Muscle of arm (tissue), 14 donors: ENCODE measurements at places on chromosomes 5 and 9.
A peak's percentile ranks its signal among the peaks of the same experiment; 100 is the strongest.

- no peak for DNase-seq
Measured at GRCh38 chr9:136231478-136232297, 13.9 kb downstream of the QSOX2 start.

- no peak for DNase-seq
Measured at GRCh38 chr9:88990729-88991065, 571 bp upstream of the S1PR3 start.

- DNase-seq, result peak; percentile 11
Measured at GRCh38 chr9:124078641-124079040, 67.1 kb downstream of the LHX2 start.

- no peak for DNase-seq
Measured at GRCh38 chr5:159131951-159132350, 32.2 kb upstream of the EBF1 start.

- peak; percentile 51 for DNase-seq
Measured at GRCh38 chr9:15837079-15837679, 284.3 kb downstream of the CCDC171 start.

- DNase-seq, result no peak
Measured at GRCh38 chr9:95870352-95870751, 5.1 kb upstream of the ERCC6L2 start.

DNA sequence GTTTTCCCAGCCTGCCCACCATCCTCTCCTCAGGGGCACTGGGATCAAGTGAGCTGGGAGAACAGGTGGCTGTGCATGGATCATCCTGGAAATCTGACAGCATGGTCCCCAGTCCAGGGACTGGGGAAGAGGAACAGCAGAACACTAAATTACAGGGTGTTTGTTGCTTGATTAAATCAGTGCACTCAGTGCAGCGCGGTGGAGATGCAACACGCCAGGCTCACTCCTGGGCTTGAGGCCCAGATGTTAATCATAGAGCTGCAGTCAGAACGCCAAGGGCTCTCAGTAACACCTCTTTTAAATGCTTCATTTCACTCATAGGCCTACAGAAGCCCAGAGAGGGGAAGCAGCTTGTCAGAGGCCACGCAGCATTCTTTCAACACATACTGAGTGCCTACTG lies 14.2 kb upstream of the LARP1 start:
- no peak for DNase-seq

- no peak for DNase-seq
Measured at GRCh38 chr5:35069188-35069587, 21.4 kb upstream of the AGXT2 start.

- no peak for DNase-seq
Measured at GRCh38 chr9:88396836-88397577, 8.8 kb downstream of the SPIN1 start.

DNA sequence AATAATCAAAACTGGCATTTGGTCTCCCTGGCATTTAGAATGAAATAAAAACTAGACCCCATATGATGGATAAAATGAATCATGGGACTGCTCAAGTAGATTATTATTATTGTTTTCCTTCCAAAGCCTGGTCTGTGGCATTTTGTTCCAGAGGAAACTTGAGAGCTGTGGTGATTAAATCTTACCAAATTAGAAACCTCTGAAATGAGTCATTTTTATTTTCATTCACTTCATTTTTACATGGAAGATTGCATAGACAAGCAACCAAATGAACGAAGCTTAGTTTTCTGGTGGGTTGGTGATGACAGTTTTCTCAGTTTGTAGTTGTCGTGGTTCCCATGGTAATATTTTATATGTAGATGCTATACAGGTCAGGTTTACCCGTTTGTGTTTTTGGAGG lies 23.4 kb downstream of the PAM start:
- no peak for DNase-seq

DNA sequence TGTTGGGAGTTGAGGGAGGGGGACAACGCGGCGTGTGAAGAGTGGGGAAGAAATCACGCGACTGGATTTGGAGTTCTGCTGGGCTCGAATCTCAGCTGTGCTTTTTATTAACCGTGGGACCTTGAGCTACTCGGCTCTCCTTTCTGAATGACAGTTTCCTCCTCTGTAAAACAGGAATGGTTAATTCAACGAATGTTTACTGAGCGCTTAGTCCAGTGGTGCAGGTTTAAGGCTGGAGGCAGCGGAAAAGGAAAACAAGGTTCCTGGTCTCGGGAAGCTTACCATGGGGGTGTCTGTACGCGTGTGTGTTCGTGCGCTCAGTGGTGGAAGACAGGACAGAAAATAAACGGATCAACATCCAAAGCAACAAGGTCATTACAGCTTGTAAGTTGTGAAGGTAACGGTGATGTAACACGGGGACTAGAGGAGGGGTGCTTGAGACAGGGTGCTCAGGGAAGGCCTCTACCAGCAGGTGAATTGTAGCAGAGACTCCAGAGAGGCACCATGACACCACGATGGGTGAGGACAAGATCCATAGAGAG lies 277 bp downstream of the EIF4E1B start:
- no peak for DNase-seq

DNA sequence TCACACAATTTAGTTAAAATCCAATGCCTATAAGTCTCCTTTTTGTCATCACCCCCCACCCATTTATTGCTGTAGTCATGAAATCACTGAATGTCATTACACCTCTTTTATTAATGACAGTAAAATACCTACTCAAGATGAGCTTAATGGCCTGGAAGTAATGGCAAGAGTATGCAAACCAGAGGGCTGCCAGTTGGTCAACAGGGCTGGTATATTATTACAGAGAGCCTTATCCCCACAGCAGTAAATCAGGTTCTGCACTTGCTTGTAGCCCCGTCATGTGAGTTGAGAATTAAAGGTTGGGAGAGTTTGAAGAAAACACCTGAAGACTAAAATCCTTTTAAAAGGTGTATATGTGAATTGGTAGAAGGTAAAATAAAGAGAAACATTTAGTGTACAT lies 372.4 kb downstream of the MAT2B start:
- no peak for DNase-seq

DNA sequence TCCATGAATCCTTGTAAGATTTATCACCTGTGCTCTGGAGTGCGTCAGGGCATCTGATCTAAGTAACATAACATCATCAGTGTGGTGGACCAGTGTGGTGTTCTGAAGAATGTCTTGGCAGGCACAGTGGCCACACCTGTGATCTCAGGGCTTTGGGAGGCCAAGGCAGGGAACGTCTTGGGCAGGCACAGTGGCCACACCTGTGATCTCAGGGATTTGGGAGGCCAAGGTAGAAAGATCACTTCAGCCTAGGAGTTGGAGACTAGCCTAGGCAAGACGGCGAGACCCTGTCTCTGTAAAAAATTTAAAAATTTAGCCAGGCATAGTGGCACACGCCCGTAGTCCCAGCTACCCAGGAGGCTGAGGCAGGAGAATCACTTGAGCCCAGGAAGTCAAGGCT lies 185.5 kb downstream of the CACNA1B start:
- no peak for DNase-seq

GRCh38 chr9:25960178-25960577 lies 281.9 kb upstream of the TUSC1 start:
- no peak for DNase-seq

DNA sequence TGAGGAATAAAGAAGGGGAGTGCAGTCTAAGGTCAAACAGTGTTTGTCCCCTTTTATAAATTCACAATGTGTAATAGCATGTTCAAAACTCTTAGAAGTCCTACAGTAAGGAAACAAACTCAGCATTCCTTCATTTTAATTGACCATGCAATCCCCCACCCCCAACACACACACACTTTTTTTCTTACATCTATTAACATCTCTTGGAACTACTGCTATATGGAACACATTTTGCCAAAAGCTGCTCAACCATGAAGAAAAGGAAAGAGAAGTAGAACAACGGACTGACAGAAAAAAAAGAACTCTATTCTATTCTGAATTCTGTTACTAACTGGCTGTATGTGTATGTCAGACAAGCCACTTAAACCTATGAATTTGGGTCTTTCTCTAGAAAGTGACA lies 2.8 kb upstream of the CTNNAL1 start:
- DNase-seq, result no peak

DNA sequence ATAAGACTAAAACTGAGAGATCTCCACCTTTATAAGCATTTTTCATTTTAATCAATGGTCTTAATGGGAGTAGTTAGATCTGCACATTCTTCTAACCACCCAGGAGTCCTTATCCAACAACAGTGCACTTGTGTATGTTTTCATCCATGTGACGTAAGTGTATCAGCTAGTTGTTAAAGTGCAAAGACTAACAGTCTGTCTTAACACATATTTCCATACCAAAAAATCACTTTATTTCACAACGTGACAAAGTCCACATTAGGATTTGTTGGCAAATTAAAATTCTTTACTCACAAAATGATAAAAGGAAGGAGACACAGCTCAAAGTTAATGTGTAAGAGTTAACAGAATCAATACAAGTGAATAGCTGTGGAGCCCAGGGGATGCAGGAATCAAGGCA lies 1.9 kb upstream of the SMC2 start:
- no peak for DNase-seq

GRCh38 chr5:77012601-77013000 lies 17.6 kb upstream of the AGGF1 start:
- no peak for DNase-seq

DNA sequence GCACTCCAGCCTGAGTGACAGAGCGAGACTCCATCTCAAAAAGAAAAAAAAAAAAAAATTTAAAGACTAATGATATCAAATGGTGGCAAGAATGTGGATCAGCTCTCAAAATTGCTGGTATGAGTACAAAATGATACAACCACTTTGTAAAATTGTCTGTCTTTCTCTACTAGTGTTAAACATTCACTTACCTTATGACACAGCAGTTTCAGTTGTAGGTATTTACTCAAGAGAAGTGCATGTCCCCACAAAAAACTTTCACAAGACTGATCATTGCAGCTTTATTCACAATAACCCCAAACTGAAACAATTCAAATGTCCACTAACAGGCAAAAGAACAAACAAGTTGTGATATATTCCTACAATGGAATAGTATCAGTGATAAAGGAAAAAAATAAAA lies 14.7 kb upstream of the CETN3 start:
- no peak for DNase-seq

GRCh38 chr5:1548702-1549474 lies 25.1 kb upstream of the LPCAT1 start:
- no peak for DNase-seq

GRCh38 chr5:156473269-156473908 lies 146.4 kb downstream of the SGCD start:
- no peak for DNase-seq

GRCh38 chr9:9942764-9943424 lies 669.9 kb downstream of the PTPRD start:
- peak; percentile 68 for DNase-seq
